ENCODE measurements at places on chromosomes 4 and X.

GRCh38 chr4:15963001-15963451, at the start of gene FGFBP2:
FGFBP2 (minus strand) TSS chr4:15963175; CDS start chr4:15963129, 46 bp downstream.
- DNase-seq = peak; percentile 55

GRCh38 chrX:145178268-145178667, 69.0 kb upstream of the SPANXN1 start:
- no peak for DNase-seq

DNA sequence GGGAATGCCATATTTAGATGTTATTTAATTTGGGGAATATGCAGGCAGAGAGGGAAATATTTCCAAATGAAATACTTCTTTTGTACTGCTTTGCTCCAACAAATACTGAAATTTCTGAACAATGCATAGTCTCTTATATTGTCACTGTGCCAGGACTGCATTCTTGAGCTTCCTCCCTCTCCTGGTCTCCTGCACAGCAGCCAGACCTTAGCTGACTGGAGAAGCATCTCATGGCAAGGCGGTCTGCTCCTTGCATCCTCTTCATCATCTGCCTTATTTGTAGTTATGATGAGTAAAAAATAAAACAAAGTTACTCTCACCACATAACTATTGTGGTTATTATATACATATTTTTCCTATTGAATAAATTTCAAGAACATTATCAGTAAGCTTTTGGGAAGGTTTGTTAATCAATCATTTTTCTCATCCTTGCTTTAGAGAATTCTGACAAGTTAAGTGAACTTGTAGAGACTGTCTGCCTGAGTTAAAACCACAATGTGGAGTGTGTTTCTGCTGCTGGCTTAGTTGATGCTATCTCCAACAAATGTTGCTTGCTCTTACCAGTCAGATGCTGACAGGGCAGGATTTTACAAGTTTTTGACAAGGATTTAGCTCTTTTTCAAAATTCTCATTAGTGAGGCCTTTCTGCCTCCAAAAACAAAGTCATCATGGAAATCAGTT, 153.6 kb downstream of the SOWAHB start:
- DNase-seq = no peak

GRCh38 chr4:78734441-78735162, 41.5 kb upstream of the BMP2K start:
- no peak for DNase-seq

DNA sequence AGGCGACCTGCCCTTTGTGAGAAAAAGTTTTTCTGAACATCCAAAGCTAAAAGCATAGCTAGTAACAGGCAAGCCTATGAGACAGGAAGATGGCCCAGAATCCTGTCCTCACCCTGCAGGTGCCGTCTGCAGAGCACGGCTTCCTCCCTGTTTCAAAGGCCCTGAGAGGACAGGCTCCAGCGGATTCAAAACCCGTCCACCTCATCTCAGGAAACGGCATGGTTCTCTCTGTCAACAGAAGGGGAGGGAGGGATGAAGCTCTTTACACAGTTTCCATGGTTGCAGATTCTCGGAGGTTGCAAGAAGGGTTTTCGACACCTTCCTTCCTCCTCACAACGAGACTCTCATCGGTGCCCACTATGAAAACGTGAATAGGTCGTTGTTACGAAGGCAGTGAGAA, 8.3 kb downstream of the PPP2R3B start:
- no peak for DNase-seq

- no peak for DNase-seq
Observed at GRCh38 chr4:38582889-38583470, 81.0 kb upstream of the KLF3 start.

DNA sequence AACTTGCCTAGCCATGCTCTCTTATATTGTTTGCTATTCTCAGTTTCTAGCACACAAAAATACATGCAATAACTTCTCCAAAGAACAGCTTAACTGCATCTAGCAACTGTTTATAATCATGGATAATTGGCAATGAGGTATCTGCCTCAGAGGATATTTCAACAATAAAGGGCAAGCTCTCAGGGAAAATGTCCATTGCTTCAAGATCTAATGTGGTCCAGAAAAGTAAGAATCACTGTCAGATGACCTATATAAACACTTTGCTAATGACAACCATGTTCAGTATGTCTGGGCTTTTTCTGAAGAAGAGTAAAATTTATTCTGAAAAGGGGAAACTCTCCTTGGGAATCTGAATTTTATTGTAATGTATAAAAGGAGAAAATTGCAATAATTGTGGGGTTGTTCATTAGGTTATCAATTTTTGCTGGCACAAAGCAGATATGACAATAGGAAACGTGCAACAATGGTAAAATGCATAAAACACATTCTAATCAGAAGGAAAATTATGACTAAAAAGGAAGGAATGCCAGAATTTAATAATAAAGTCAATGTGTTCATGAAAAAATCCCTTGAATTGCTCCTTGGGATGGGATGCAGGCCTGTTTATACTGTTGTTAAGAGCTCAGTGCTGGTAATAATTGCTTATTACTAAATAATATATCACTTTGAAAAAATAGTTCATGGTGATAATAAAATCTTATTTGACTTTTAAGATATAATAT, 90.3 kb downstream of the ANTXR2 start:
- no peak for DNase-seq

- no peak for DNase-seq
Observed at GRCh38 chr4:99208719-99209075, 10.3 kb downstream of the ADH6 start.

DNA sequence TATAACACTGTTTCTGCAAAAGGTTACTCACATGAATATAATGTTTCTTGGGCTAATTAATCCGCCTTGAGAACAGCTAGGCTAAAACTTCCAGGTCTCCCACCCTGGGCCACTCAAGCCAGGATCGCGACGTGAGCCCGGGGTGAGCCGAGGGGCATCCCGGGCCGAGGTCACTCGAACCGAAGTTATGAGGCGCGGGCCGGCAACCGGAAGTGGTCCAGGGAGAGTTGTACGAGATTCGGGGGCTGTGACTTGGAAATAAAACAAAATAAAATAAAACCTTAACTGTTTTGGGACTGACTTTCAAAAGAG, 317 bp downstream of the CMC4 start:
- DNase-seq = no peak

DNA sequence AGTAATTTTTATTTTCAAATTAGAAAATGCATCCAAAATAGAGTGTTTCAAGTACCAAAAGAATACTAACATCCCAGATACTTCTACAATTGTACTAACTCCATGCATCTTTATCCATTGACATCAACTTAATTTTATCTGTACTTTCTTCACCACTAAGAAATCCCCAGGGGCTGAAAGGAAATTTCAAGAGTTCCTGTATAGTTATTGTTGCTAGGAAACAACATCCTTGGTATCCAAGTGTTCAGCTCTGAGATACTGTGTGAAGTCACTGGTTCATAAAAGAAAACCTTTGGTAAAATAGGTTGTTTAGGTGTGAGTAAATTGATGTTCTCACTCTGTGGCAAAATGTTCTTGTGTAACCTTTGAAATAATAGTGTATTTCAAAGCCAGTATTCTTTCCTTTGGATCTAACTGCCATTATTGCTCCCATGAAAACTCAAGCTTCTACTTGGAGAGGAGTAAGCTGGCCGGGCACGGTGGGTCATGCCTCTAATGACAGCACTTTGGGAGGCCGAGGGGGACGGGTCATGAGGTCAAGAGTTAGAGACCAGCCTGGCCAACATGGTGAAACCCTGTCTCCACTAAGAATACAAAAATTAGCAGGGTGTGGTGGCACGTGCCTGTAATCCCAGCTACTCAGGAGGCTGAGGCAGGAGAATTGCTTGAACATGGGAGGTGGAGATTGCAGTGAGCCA, 72.9 kb downstream of the COMMD8 start:
- no peak for DNase-seq

DNA sequence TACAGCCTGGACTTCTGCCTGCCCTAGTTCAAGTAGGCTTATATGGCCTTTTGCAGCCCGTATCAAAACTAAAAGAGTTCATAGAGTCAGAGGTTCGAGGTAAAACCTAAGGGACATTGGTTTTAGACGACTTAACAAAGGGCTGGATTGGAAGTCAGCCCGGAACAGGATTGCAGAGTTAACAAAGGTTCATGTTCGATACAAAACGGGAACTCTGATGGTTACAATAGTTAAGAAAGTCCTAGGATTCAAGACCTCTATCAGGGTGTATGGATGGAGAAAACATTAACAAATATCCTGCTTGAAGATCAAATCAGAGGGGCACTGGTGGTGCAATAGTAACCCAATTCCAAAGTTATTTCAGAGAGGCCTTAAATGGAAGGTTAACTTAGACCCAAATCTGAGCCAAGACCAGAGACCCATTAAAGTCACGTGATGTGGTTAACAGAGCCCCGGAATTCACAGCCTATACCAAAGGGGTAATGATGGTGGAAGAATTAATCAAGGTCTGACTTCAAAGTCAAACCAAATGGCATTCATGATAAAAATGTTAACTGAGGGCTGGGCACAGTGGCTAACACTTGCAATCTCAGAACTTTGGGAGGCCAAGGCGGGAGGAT, 656 bp upstream of the ZNF630 start:
- no peak for DNase-seq

GRCh38 chrX:7950865-7951264, 23.7 kb upstream of the PNPLA4 start:
- no peak for DNase-seq

DNA sequence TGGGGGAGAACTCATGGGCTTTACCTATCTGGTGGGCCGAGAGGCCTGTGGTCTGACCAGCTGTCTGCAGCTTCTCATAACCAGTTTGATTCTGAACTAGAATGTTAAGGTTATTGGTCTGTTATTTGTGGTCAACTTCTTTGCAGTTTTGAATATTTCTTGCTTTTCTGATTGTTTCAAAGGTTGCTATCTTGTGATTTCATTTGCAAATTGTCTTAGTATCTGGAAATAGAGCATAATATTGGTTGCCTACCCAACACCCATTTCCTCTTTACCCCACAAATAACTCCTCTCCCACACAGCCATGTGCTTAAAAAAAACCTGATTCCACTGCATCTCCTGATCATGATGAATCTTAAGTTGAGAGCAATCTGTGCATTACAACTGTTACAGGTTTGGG, 39.1 kb upstream of the BMP2K start:
- no peak for DNase-seq

GRCh38 chr4:173334891-173335752, 964 bp upstream of the HMGB2 start:
- peak; percentile 3 for DNase-seq

DNA sequence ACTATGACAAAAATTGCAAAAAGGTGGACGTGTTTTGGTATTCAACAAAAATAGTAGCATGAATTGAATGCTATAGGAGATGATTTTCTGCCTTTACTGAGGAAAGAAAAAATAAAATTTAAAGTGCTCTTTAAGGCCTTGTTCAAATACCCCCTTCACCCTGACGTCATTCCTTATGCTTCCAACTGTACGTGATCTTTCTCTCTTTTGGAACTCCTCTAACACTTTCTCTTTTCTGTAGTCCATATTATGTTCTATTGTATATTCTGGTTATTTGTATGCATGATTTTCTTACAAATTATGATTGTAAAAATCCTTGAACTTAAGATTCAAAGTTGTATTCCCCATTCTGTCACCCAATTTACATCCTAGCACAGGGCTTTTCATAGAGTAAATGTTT, 100.5 kb downstream of the POU4F2 start:
- no peak for DNase-seq

GRCh38 chrX:14729058-14729457, 143.8 kb downstream of the FANCB start:
- no peak for DNase-seq

DNA sequence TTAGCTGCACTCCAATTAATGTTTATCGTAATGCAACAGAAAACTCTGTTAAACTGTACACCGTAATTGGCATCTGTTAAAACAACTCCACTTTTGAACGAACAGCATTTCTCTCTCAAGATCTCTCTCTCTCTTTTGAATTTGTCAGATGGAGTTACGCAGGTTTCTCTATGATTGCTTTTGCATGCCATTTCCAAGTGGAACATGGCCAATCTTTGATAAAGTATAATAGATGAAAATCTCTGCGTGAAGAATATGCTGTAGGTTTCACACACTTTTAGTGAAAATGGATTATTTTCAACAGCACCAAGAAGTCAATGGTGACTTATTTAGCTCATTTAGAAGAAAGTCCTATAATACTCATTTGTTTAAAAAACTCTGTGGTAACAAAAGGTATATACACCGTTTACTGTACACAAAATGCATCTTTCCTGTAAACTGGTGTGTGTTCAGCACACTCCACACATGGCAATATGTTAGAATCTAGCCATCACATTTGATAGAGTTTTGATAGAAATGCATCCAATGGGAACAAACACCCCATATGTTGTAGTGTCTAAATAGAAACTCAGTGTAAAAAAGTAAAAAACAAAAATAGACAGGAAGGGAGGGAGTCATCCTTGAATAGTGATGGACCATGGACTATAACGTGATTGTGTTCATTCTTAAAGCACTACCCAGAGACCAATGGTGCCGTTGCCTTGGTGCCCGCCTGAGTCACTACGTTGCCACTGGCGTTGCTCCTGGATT, 5.8 kb upstream of the FGFBP2 start:
- no peak for DNase-seq

GRCh38 chr4:37793562-37793961, 32.9 kb upstream of the PGM2 start:
- DNase-seq = no peak

DNA sequence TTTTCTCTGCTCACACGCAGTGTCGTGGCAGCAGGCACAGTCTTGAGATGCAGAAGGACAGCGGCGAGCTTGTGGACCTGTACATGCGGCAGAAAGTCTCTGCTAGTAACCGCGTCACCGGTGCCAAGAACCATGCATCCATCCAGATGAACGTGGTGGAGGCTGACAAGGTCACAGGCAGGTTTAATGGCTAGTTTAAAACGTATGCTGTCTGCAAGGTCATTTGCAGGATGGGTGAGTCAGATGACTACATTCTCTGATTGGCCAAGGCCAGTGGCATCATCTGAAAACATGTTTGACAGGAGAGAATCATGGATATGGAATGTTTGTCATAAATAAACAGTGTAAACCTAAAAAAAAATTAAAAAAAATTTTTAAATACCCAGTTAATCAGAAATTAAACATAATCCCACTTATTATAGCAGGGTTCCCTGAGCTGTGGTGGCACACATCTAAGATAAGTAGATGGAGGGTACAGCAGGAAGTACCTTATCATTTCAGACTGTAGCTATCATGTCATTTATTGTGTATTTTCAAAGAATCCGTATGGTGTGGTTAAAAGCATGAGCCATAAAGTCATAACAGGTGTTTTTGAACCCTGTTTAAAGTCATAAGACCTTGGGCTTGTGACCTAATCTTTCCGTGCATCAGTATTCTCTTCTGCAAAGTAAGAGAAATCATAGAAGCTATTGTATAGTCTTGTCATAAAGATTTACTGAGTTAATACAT, 7.5 kb upstream of the BMP2K start:
- no peak for DNase-seq

DNA sequence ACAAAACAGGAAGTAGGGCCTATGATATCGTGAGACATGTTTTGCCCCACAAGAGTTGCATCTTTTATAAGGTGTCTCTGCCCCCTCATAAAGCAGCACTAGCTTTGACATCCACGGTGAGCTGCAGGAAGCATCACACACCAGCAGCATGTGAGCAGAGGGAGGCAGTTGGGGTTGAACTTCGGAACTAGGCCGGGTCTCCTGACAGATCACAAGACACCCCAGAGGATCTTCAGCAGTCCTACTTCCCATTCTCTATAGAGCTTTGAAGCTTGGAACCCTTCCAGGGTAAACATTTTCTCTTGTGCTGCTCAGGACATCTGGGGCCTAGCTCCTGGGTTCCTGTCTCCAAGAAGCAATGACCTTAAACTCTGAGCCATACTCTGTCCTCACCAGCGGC, 27.5 kb downstream of the YY2 start:
- no peak for DNase-seq

Data from activated CD8-positive, alpha-beta memory T cell treated with anti-CD3 and anti-CD28 coated beads for 1 hour (primary cell).